ENCODE measurements at places on chromosomes 1 and 21.

DNA sequence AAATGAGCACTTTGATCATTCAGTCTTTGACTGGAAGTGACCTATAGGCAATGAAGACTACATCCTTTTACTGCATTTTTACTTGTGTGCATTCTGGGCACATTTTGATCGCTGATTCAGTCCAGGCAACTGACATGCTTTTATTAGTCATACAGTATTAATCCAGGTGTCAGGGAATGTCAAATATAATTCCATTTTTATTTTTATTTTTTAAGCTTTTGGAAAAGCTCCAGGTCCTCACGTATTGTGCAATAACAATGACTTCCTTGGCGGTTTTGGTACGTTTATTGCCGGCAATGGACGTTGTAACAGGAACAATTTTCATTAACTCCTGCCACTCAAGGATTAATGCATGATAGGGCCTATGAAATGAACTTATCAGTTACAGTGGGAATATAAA lies 302.6 kb upstream of the PTBP2 start:
- DNase-seq, result no peak

DNA sequence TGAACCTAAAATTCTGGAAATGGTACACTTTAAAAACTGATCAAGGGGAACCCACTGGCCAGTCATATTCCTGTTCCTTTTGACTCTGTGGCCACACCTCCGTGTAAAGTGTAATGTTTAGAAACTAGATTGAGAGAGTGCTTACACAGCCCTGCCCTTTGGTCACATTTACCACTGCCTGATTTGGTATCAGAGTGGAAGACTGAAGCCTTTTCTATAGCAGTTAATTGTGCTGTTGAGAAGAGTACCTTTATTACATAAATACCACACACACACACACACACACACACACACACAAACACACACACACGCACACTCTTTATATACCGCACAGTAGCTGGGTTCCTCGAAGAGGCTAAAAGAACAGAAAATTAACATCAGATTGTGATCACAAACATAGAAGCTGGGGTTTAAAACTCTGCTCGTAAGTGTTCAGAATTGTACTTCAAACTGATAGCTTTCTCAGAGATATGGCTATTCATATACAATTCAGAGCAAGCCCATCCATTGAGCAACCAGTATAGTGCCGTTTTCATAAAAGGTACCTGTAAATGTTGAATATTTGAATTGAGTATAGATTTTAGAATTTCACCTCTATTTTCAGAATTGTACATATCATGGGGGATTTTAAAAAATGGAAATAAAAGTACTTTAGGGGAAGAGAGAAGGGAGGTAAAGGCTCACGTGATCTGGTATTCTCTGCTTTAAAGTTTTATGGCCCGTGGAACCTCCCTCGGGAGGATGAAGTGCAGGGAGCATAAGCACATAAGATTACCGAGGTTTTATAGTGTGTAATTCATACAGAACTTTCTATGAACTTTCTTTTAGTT lies 37.5 kb downstream of the CAMTA1 start:
- DNase-seq, result no peak

DNA sequence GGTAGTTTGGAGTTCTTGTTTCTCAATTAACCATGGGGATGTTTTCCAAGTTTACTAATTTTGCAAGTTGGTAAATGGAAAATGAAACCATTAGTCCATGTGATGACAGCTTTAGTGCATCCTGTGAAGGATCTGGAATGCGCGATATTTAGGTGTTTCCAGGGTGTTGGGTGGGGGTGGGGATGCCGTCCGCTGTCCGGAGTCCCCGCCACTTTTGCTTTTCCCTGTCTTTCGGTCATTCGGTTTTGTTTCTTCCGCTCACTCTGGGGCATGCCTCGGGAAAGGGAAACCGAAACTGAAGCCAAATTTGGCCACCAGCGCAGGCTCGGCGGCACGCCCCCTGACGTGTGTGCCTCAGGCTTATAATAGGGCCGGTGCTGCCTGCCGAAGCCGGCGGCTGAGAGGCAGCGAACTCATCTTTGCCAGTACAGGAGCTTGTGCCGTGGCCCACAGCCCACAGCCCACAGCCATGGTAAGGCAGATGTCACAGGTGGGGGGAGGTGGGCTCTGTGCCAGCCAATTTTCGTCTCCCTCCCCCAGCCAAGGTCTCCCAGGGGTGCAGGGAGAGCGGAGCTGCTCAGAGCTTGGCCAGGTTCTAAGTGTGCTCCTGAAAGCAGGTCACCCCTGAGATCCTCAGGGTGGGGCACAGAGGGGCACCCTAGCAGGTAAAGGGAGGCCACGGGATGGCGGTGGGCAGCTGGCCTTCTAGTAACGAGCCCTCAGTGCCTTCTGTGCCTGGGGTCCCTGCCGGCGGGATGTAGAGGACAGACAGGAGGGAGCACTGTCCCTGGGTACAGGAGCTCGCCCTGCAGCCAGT lies at the start of gene ISG15:
Gene ISG15 (plus strand): TSS at position 393 of the 817 bp plus-strand sequence. CDS start 77 bp downstream, at position 470.
- DNase-seq, result peak; percentile 58

- no peak for DNase-seq
Measured at GRCh38 chr1:245606157-245606725, 451.5 kb downstream of the KIF26B start.

- DNase-seq, result no peak
Measured at GRCh38 chr1:79797487-79797886, 791.0 kb upstream of the ADGRL4 start.

GRCh38 chr1:183039985-183040447 lies 16.8 kb downstream of the LAMC1 start:
- no peak for DNase-seq

DNA sequence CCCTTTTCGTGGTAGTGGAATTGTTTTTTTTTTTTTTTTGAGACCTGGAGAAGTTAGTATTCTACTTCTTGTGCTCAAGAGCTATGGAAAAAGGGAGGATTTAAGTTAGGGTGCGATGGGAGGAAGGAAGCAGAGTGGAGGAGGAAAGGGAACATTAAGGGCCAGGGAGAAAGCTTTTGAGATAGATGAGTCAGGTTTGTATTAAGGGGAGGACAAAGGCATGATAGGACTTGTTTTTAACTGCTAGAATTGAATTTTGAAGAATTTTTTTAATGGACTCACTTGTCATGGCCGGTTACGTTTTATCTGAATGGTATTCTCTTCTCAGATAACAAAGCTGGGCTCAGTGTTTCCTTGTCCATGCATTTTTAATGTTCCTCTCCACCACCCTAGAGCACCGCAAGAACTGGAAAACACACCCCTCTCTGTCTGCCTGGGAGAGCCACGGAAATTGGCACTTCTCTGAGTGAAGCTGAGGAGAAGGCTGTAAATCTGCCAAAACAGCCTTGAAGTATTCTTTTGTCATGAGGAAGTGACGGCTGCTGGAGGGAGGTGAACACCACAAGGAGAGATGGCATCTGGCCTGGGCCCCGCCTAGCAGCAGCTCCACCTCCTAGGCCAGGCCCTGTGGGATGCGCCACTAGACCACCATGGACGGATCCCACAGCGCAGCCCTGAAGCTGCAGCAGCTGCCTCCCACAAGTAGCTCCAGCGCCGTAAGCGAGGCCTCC lies 3.5 kb downstream of the NIPAL3 start:
- no peak for DNase-seq

DNA sequence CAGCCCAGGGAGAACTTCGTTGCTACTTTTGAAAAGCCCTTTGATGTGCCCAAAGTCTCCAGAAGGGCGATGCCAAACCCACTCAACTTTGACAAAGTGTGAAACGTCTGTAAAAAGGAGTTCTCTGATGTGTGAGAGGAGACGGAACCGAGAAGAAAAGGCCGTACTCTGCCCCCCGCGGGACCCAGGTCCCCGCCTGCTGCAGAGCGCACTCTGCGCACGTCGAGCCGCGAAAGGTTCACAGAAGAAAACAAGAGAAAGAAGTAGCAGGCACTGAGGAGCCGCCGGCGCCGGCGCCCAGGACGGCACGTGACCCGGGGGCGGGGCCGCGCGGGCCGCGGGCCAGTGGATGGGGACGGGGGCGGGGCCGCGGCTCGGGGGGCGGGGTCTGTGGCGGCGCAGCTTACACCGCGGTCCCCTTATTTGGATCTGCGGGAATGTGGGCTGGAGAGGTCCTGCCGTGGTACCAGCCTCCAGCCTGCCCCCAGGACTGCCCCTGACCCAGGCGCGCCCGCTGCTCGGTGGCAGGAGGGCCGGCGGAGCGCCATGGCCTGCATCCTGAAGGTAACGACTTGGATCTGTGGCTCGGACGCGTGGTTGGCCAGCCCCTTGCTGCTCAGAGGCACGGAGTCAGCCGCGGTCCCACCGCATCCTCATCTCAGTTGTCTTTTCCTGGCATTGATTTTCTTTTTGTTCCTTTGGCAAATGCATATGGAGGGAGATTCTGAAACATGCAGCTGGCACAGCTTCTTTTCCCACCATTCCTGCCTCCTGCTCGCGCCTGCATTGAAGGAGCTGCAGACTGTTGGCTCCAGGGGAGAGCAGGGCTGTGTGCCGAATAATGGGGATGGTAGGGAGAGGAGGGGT lies at the start of gene ST6GALNAC3:
Gene ST6GALNAC3 (plus strand): TSS at position 426 of the 867 bp plus-strand sequence.
- DNase-seq, result peak; percentile 51

- no peak for DNase-seq
Measured at GRCh38 chr1:65799601-65800000, 6.9 kb downstream of the PDE4B start.

DNA sequence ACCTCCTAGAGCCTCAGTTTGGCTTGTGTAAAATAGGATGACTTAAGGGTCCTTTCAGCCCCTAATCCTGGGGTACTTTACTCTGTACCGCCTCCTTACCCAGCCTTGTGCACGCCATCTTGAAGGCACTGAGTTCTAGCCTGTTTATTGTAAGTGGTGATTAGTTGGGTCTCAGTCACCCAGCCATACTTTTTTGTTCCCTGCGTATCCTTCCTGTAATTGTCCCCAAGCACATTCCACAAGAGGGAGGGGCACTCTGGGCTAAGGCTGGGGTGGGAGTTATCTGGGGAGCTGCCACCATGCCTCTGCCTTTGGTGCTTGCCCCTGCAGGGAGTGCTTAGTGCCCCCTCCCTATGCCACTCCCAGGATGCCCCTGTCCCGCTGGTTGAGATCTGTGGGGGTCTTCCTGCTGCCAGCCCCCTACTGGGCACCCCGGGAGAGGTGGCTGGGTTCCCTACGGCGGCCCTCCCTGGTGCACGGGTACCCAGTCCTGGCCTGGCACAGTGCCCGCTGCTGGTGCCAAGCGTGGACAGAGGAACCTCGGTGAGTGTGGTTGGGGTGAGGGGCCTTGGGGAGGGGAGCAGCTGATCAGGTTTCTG lies 856 bp downstream of the FDPS start:
- no peak for DNase-seq

DNA sequence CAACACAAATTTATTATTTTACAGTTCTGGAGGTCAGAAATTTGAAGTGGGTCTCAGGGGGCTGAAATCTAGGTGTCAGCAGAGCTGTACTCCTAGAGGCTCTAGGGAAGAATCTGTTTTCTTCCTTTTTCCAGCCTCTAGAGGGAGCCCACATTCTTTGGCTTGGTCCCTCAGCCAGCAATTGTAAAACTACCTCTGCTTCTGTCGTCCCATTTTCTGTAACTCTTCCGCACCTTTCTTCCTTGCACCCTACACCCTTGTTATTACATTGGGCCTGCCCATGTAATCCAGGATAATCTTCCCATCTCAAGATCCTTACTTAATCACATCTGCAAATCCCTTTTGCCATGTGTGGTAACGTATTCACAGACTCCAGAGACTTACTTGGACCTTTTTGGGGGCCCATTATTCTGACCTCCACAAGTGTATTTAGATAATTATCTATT lies 24.8 kb upstream of the THEM4 start:
- DNase-seq, result no peak

DNA sequence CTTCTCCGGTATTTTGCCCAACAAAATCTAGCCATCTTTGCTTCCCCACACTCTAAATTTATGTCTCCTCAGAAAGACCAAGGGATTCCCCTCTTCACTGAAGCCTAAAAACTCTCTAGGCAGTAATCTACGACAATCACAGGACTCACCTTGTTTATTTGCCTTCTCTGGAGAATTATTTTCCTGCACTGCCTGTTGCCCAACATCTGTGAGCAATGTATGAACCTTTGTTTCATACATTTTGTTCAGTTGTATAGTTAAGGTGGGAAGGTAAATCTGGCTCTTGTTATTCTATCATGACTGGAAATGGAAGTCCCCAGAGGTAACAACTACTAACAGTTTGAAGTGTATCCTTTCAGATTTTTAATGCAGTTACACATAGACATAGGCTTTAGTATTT lies 2.2 kb downstream of the COPA start:
- DNase-seq, result no peak

GRCh38 chr1:213744780-213745179 lies 243.0 kb upstream of the PROX1 start:
- DNase-seq, result no peak

DNA sequence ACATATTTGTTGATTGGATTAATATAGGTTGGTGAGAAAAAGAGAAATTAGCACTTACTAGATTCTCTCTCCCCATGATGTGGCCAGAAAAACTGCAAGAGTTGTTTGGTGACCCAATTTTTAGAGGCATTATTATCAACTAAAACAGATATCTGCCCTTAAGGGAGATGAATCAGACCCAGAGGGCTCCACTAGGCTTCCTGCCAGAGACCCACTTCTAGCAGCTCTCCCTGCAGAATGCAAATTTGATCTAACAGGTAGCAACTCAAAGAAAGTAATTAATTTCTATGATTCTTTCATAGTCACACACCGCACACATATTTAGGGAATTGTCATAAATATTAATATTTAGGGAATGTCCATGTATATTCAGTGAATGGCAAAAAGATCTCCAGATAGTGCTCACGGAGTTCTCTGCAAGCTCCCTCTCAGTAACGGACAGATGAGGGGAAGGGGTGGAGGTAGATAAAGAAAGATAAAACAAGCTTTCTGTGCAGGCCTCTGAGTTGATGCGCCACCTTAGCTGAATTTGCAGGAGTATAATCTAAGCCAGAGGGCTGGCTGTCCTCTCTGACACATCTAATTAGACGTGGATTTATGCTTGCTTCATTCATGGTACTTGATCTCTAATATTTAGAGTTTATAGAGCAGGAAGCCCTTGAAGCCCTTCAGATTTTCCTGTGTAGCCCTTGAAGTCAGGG lies 84.1 kb upstream of the CCDC190 start:
- no peak for DNase-seq

DNA sequence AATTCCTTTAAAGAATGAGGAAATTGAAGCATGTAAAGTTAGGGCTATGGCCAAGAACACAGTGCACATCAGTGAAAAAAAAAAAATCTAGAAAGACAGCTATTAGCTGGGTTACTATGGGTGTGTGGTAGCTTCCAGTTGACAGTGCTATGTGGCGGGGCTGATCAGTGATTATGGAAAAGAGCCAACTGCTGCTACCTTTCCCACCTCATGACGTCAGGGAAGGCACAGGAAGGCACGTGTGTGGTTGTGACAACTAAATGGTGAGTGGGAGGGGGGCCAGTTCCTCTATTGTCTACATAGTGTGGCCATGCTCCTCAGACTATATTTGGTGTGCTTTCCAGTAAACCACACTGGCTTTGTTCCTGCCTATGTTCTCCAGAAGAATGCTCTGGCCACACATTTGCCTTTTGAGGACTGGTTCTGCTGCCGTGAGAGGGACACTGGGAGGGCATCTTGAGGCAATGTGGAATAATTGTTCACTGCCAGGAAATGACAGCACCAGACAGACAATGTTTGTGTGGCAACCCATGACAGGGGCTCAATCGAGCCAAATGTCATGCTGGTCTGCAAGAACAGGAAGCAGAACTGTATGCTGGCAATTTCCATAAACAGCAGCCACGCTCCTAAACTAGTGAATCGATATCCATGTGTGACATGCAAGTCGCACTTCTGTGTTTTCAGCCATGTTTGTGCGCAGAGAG lies 3.0 kb upstream of the SDE2 start:
- DNase-seq, result peak; percentile 40

All from omental fat pad (tissue), 4 donors.